ENCODE measurements at places on chromosomes 11 and 22.

DNA sequence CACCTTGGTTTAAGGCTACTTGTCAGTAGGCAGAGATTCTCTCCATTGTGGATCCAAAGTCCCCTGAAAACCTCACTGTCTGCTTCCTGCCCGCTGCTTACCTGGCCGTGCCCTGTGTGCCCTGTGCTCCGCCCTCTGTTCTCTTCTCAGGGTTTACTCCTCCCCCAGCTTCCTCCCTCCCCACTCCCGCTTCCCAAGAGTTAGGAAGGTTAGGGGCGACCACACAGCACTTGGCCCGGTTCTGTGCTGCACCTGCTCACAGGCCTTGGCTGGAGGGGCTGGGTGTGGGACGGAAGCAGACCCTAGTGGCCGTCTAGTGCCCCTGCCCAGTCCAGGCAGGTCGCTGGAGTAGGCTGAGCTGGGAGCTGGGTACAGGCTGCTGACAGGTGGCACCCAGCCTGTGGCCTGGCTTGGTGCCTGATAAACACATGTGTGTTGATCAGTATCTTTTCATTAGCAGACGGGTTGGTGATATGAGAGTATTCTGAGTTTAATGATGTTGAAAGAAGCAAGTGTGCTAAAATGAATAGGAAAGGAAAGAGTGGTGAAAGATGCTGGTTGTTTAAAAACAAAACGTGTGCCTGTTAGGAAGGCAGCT lies 40.5 kb downstream of the GRAMD4 start:
- peak; percentile 60 for DNase-seq

DNA sequence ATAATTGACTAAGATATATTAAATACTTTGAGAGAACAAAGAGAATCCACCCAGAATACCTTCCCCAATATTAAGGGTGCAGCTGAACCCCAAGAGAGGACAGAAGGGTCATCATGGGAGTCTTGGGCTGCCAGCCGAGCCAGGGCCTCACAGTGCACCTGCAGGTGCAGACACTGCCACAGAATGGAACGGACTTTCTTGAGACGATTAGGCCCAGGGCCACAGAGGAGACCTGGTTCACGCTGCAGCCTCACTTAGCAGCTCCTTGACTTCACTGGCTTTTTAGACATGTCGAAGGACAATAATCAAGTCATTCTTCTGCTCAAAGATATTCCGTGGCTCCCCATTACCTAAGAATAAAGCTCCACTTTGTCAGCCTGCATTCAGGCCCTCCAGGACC lies 100.6 kb downstream of the PHF21B start:
- DNase-seq, result no peak

GRCh38 chr11:72585762-72586311 lies 88.4 kb downstream of the PDE2A start:
- DNase-seq, result peak; percentile 77

DNA sequence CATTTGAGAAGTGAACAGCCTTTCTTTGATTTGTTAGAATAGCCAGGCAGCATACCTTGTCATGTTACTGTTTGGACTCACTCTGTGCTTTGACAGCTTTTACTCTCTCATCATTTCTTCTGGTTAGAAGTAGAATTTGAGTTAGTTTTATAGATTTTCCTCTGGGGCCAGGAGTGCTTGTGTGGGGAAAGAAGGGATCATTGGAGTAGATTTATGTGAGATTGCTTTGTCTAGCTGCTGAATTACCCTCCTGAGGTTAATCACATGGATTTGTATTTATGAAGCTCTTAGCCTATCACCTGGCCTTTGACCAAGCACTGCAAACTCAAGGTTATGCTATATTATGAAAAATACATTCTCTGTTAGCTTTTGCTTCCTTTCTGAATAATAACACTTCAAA lies 54.3 kb downstream of the SWAP70 start:
- DNase-seq, result no peak

DNA sequence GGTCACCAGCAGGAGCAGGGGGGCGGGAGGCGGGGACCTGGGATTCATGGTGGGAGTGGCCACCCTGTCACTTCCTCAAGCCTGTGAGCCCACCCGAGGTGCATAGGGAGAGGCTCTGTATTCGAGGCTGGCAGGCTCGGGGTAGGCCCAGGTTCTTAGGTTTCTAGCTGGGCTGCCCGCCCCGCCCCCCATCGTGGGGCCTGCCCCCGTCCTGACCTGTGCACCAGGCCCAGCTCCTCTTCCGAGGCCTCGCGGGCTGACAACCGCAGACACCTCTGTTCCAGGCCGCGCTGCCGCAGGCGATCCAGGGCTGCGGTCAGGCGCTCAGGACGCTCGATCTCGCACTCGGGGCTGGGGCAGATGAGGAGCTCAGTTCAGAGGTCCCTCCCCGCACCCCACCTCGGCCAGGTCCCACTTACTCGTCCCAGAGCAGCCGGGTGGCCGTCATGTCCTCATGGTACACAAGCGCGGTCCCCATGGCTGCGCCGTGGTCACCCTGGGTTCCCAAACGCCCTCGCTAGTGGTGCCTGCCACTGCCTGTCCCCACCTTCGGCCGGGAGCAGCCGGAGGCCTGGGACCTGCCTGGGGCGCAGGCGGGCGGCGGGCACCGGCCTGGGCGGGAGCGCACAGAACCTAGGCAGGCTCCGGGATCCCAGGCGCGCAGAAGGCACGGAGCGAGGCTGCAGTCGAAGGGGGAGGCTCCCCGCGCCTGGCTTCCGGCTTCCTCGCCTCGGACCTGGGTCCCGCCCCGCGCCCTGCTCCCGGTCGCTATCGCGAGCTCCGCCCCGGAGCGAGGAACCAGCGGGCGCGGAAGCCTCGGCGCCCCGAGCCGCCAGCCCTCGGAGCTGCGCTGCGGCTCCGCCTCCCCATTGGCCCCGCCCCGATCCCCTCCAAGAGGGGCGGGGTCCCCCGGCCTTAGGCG lies at the start of gene HDAC10:
TSS of gene HDAC10 (minus strand) at position 711 of the 922 bp plus-strand sequence. CDS start at position 478, 233 bp downstream.
- peak; percentile 90 for DNase-seq

- DNase-seq, result no peak
Measured at GRCh38 chr11:100192181-100192580, 494.9 kb upstream of the ARHGAP42 start.

GRCh38 chr11:57222239-57222638 lies 14.8 kb downstream of the APLNR start:
- DNase-seq, result no peak

DNA sequence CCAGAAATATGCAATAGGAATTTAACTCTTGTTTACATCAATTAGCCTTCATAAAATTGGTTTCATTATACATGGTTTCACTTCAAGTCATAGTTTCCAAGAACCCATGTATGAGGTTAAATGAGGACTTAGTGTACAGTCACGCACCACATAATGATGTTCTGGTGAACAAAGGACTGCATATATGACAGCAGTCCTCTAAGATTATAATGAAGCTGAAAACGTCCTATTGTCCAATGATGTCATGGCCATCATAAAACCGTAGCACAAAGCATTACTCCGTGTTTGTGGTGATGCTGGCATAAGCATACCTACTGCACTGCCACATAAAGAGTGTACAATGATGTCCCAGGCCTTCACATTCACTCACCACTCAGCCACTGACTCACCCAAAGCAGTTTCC lies 31.1 kb downstream of the SMCO4 start:
- DNase-seq, result no peak

DNA sequence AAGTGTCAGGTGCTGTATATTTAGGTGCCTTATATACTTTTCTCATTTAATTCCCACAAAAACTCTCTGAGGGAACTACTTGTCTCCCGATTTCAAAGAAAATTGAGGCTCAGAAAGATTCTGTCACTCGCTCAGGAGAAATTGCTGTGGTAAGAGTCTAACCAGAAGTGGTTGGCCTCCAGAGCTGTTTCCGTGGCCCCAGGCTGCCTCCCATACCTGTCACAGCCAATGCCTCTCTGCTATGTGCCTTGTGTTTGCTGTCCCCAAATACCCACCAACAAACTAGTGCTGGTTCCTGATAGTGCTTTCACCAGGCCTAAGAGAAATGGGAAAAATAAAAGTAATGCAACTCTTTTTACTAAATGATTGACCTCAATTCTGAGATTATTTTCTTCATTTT lies 21.0 kb upstream of the TMEM86A start:
- no peak for DNase-seq

- DNase-seq, result peak; percentile 14
Measured at GRCh38 chr11:128890543-128891368, at the start of gene KCNJ5. Gene KCNJ5, plus strand, starts transcription at chr11:128891356. Its CDS starts 19,918 bp downstream, at chr11:128911274.

- no peak for DNase-seq
Measured at GRCh38 chr11:72864702-72865655, 50.8 kb downstream of the ATG16L2 start.

- DNase-seq, result no peak
Measured at GRCh38 chr11:46906609-46907041, 11.7 kb downstream of the LRP4 start.

Measured in CD4-positive, alpha-beta T cell treated with Interleukin-6 for 4 hours (primary cell).